ENCODE measurements at places on chromosomes 7 and 10.

GRCh38 chr7:50450590-50451032, 461 bp upstream of the FIGNL1 start:
- DNase-seq, result peak; percentile 24

- DNase-seq, result peak; percentile 84
These were observed 6.2 kb upstream of the RRP12 start for GRCh38 chr10:97407211-97407951.

DNA sequence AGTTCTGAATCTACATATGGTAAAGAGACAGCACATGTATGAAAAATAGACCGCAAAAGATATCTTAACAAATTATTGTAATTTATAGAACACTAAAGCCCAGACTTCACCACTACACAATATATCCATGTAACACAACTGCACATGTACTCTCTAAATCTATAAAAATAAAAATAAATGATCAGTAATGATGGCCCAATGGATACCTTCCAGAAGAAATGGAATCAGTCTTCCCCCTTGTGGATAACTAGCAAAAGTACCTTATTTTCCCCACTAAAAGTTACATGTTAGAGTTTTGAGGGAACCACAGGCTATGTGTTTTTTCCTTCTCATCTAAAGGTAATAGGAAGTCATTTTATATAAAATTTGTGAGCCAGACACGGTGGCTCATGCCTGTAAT, 25.7 kb downstream of the C7orf25 start:
- DNase-seq, result no peak

- no peak for DNase-seq
These were observed 277.7 kb downstream of the ZEB1 start for GRCh38 chr10:31596765-31597164.

DNA sequence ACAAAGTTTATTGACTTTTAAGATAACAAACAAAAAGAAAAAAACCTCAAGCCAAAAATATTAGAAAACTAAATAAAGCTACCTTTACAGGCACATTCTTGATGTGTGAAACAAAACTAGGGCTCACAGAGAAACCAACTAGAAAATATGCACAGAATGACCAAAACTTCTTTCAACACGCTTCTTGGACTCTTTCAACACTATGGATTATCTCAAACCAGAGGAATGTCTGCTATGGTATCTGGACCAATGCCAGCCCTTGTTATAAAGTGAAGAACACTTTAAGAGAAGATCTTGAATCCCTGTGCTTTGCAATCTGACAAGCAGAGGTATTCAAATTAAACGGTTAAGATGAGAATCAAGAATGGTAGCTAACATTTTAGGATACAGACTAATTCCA, 76.6 kb downstream of the DNAJC1 start:
- no peak for DNase-seq

- DNase-seq, result no peak
These were observed 18.0 kb upstream of the MEST start for GRCh38 chr7:130473876-130474275.

GRCh38 chr10:125201791-125202622, 41.6 kb upstream of the CTBP2 start:
- no peak for DNase-seq

- no peak for DNase-seq
These were observed 1.3 kb downstream of the UBE2H start for GRCh38 chr7:129951226-129952085.

- DNase-seq, result no peak
These were observed 22.3 kb upstream of the KLF14 start for GRCh38 chr7:130756316-130756715.

DNA sequence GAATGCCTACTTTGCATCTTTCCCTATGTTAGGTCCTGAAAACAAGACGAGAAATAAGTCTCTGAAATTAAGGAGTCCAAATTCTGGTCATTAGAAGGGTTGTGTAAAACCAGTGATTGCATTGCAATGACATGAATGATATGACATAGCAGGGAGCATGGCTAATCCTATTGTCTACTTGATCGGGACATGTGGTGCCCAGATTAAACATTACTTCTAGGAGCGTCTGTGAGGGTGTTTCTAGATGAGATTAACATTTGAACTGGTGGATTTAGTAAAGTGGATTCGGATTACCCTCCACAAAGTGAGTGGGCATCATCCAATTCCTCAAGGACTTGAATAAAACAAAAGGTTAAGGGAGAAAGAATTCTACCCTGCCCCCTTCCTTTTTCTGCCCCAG, 434.9 kb upstream of the KLF6 start:
- DNase-seq, result no peak

- DNase-seq, result no peak
These were observed 18.1 kb upstream of the ZNF273 start for GRCh38 chr7:64884913-64885370.

- DNase-seq, result no peak
These were observed 17.9 kb upstream of the TRIL start for GRCh38 chr7:28976022-28976421.

- no peak for DNase-seq
These were observed 384.1 kb upstream of the COBL start for GRCh38 chr7:51700593-51701215.

GRCh38 chr10:113666682-113667252, 2.9 kb upstream of the NRAP start:
- DNase-seq, result no peak
